NCI-H2107 (cell line): ENCODE measurements at places on chromosomes 3 and 15.
A peak's percentile ranks its signal among the peaks of the same experiment; 100 is the strongest.

GRCh38 chr15:49309889-49310288, 113.2 kb upstream of the FGF7 start:
- DNase-seq, result no peak

DNA sequence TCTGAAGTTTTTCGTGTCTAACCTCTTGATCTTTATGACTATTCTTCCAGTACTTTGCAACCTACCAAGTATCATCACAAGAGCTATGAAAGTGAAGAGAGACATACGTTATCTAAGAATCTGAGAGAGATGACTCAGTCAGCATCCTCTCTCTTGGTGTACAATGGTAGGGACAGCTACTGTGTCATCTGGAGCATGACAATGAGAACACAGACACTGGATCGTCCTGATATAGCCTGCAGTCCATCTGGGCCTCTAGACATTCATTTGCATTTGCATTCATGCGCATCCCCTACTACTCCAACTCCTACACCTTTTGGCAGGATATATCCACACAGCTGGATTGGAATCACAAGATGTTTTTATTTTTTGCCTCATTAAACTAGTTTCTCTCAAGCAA, 115.2 kb downstream of the PEX5L start:
- no peak for DNase-seq

DNA sequence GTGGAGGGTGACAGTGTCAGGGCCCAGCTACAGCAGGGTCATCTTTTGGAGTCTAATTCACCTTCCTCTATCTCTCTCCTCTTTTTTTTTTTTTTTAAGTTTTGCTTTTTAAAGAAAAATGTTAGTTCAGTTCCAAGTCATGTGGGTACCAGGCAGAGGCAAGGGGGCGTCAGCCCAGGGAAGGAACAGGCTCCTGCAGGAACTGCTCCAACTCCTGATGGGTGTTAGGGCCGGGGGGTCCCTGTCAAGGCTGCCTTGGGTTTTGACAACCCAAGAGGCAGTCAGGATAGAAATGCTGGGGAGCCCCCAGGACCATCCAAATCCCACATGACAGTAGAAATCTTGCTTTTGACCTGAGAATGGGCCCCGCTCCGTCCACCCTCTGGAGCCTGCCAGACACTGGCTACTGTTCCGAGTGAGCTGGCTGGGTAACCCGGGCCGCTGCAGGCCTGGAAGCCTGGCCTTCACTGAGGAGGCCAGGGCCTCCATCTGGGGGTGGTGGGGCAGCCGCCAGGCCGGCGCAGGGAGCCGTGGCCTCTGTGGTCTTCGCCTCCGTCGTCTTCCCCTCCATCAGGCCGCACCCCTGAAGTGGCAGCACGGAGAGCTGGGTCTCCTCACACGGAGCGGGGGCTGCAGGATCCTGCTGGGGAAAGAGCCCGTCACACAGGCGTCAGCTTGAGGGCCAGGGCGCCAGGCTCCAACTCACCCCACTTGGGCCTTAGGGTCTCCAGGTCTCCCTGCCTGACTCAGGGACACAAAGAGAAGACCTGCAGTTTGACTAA, 24.2 kb downstream of the RNU5B-1 start:
- no peak for DNase-seq

- DNase-seq, result no peak
These were observed 374.1 kb downstream of the RORA start for GRCh38 chr15:60854858-60855564.

GRCh38 chr15:27871078-27871901, 227.8 kb downstream of the OCA2 start:
- DNase-seq, result no peak

DNA sequence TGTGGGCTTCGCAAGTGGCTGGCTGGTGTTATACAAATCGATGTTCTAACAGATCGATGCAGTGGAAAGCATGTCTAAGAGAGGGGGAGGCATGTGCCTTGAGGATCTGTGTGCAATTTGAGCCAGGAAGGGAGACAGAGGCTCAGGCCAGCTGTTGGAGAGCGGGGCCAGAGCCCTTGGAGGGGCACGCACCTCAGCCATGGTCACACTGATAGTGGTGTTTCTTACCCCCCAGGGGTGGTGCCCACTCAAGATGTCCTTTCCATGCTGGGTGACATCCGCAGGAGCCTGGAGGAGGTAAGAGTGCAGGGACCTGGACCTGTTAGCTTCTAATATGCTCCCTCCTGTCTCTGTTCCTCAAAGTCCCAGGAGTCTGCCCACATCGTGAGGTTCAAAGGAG, 3.8 kb upstream of the ABTB1 start:
- no peak for DNase-seq

DNA sequence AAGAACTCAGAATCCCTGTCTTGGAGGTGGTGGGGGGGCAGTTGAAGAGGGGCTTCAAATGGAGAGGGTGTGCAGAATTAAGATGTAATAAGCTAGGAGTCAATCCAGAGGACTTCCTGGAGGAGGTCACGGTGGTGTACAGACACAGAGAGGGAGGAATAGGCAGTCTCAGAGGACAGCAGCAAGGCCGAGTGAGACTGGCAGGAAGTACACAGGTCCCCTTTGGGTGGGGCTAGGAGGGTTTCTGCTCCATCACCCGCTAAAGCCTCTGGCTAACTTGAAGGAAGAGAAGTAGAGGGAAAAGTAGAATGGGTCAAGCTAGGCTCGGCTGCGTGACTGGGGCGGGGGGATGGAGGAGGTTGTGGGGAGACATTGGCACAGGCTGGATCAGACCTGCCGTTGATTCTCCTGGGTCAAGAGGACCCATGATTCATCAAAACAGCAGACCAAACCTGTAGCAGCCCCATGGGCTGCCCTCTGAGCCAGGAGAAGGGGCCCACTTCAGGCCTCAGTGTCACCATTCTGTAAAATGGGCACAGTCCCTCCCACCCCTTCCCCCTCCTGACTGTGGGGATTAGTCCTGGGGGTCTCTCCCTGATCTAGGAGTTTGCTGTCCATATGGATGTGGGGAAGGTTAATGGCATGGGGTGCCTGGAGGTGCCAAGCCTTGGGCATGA, 16.9 kb downstream of the CSPG4 start:
- no peak for DNase-seq

- DNase-seq, result no peak
These were observed 372.2 kb upstream of the WNT5A start for GRCh38 chr3:55859305-55859704.

DNA sequence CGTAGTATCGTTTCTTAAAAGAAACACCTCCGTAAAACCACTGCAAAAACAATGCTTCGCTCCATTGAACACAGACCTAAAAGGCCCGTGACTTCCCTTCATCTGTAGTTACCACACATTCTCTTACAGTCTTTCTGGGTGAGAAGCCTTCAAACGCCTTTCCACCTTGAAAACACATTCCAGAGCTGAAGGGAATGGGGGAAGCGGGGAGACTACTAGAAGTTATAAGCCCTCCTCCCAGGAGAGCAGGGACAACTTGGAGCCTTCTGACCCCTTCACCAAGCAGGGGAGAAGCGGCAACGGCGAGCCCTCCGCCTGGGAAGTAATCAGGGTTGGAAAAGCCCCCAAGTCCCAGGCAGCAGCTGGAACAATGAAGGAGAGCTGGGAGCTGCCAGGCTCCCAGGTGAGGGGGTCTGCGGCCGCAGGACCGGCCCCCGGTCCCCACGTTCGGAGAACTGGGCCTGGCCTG, 461 bp downstream of the SECISBP2L start:
- no peak for DNase-seq

- no peak for DNase-seq
These were observed 1.4 kb downstream of the CSK start for GRCh38 chr15:74783072-74783807.

- no peak for DNase-seq
These were observed 5.7 kb downstream of the FURIN start for GRCh38 chr15:90873998-90874605.

DNA sequence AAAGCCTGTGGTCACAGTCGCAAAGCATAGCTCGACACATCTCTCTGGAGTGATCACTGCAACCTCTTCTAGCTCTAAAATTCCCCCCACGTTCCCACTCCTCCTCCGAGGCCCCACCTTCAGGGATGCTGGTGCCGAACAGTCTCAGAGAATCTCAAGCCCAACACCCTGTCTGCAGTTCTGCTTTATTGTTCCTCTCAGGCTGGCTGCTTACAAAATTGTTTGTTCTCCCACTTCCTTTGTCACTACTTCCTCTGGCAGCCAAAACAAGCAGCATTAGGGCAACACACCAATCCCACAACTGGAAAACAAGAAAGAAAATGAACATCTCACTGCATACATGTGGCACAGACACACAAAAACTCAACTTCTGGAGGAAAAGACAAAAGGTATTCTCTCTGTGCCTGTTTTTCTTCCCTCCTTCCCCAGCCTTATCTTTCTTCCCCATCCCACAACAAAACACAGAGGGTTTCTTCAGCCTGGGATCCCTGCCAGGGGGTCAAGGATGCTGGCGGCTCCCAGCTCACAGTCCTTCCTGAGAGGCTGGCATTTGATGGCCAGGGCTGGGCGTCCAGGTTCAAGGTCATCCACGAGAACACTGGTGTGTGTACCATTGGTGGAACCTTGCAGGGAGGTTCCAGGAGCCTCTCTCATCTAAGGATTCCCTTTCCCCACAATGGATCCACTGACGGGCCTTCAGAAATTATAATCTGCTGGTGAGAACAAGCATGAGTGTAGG, 108.4 kb downstream of the TMCO5A start:
- no peak for DNase-seq

DNA sequence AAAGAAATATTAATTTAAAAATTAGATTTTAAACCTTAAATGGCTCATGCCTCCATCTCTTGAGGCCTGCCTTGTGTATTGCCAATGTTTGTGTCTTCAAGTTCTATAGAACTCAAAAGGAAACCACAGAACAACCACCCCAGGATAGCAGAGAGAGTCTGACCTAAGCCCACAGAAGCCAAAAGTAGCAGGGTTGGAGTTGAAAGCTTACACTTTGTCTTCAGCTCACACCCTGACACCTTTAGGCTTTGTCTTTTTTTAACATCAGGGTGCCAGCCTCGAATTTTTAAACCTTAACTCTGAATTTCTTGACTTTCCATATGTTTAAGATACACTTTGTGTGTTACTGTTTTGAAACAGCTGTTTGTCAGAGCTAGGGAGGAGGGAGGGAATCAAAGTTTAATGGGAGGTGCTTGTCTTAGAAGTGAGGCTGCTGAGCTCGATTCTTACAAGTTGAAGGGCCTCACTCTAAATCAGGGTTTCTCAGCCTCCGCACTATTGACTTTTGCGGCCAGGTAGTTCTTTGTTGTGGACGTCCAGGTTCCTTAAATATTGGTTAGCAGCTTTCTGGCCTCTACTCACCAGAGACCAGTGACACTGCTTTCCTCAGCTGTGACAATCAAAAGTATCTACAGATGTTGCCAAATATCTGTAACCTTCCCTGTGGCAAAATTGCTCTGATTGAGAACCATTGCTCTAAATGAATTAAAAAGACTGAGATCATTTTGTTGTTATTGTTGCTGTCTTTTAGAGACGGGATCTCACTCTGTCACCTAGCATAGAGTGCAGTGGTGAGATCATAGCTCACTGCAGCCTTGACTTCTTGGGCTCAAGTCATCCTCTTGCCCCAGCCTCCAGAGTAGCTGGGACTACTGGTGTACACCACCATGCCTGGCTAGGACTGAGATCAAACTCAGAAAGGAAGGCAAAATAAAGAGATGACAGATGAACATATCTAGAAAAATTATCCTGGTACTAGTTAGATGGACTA, 139.2 kb upstream of the EOMES start:
- DNase-seq, result no peak

DNA sequence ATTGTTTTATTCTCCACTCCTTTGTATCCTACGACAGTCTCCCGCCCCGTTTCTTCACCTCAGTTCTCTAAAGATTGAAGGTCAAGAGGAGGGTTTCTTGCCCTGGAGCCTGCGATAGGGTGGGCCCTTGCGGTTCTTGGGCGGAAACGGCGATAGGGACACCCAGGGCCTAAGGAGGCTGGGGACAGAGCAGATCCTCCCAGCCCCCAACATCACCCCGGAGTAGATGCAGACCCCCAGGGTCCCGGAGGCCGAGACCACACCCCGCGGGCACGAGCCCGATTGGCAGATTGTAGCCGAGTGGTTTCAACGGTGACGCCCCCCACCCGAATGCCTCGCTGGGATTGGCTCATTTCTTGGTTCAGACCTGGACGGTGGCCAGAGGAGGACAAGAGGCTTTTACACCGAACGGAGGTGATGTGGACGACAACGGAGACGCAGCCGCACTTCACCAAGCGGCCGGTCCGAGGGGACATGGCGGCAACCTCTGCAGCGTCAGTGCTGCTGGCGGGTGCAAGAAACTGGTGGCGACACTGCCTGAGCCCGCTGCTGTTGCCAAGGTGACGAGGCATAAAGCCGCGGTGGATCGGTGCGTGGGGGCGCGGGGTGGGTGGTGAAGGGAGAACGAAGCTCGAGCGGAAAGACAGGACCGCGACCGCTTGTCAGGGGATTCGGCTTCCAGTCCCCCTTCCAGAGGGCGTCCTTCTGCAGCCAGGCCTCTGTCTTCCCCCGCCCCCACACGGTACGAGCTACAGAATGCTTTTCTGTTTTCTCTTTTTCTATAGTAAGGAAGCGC, 19.0 kb upstream of the MCF2L2 start:
- DNase-seq, result peak; percentile 99

- DNase-seq, result no peak
These were observed 84.6 kb downstream of the PEAK1 start for GRCh38 chr15:77335298-77335697.

- DNase-seq, result no peak
These were observed 18.2 kb upstream of the PLCL2 start for GRCh38 chr3:16866571-16866970.

GRCh38 chr3:43206632-43207031, 79.7 kb upstream of the SNRK start:
- no peak for DNase-seq

GRCh38 chr3:53303957-53304356, 43.4 kb downstream of the DCP1A start:
- no peak for DNase-seq

DNA sequence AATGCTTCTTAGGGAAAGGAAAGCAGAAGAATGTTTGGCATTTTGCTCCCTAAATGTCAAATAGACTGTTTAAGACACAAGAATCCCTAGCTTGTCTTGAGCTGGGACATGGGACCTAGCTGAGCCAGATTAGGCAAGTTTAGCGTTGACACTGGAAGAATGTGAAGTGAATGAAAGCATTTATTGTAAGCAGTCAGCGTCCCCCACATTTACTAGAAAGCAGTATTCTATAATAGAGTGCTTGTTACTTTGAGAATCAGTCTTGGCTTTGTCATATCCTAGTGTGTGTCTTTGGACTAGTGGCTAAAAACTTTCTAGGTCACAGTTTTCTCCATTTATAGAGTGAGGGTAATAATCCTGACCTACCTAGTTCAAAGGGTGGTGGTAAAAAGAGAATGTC, 161.6 kb downstream of the ADAMTSL3 start:
- no peak for DNase-seq

GRCh38 chr3:190862209-190863118, at the start of gene GMNC:
Gene GMNC (minus strand): TSS chr3:190862694. CDS start chr3:190862615, 79 bp downstream.
- no peak for DNase-seq
